ENCODE measurements at places on chromosomes 16 and 17.
A peak's percentile ranks its signal among the peaks of the same experiment; 100 is the strongest.

DNA sequence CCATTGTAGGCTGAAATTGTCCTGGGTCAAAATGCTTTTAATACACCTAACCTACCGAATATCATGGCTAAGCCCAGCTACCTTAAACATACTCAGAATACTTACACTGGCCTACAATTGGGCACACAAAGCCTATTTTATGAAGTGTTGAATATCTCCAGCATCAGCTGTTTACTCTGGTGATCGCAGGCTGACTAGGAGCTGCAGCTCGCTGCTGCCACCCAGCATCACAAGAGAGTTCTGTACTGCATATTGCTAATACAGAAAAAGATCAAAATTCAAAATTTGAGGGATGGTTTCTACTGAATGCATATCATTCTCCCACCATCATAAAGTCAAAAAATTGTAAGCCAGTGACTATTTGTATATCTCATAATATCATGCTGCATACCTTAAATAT, 55.3 kb downstream of the ULK2 start:
- DNase-seq, result no peak

DNA sequence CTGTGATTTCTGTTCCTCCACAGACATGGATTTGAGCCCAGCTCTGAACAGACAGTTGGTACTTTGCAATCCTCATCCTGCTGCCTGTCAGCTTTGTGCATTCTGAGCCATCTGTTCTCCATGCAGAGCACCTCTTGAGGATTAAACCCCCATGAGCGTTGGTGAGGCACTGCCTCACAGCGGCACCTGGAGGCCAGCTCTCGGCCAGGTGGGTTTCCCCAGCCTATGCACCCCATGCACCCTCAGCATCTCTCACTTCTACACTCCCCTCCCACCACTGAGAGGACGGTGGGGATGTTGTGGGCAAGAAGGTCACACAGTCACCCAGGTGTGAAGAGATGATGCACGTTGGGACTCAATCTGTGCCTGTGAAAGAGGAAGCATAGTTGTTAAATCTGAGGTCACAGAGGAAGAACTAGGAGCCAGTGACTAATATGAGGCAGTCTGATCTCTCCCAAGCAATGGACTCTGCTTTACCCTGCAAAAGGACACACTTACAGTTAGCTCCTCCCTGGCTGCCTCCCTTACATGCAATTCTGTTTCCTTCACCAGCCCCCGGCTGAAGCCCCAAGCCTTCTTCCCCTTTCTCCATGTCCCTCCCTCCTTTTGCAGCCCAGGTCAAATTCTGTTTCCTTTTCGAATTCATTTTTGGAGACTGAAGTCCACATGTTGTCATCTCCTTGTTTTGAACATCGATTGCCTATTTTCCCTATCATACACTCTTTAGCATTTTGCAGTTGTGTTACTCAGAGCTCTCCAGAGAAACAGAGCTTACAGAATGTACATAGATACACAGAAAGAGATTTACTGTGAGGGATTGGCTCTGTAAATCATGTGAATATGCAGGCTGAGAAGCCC, 58.5 kb downstream of the HS3ST3B1 start:
- DNase-seq, result peak; percentile 67

GRCh38 chr17:31541559-31541958, 150.1 kb downstream of the RAB11FIP4 start:
- no peak for DNase-seq

GRCh38 chr16:27164352-27164751, 39.0 kb upstream of the KDM8 start:
- DNase-seq, result no peak

DNA sequence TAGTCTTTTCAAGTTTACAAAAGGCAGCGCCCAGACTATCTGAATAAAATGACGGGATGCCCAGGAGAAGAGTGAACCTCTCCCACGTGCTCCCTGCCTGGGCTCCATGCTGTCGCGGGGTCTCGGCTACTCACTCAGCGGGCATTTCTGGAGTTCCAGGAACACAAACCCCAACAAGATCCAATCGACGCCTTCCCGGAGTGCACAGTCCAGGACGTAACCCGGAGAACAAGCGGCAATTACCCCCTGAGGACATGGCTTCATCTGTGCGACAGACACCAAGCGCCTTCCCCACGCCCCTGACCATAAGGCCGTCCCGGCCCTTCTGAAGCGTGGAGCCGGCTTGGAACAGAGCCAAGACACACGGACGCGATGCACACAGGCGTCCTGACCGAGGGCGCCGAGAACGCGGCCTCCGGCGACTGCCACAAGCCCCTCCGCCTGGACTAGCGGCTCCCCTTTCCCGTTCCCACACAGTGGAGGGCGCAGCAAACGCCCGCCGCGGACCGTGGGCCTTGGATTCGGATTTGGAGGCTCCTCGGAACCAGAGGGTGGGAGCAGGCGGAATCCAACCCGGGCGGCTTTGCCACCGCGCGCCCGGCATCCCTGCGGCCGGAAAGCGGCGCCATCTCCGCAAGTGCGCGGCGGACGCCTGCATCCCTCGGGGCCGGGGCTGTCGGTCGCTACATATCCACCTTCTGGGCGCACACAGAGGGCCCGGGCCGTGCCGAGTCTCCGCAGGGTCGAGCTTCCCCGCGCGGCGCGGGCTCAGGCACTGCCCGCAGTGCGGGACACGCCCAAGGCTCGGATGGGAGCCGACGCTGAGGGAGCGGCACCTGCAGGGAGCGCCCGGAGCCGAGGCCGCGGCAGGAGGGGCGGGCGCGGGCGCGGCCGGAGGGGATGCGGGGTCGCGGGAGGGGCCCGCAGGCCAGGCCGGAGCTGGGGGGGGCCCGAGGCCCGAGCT, 725 bp downstream of the ABCA3 start:
- DNase-seq, result peak; percentile 13

GRCh38 chr16:67842509-67843342, 606 bp downstream of the THAP11 start:
- peak; percentile 39 for DNase-seq
